Dermis blood vessel endothelial cell (primary cell): ENCODE measurements at places on chromosomes 16 and 17. TPM values are rescaled to one million over a fixed set of nuclear protein-coding genes. Genes with fewer than 3 reads are reported as not detected.

- peak; percentile 89 for DNase-seq
Measured at GRCh38 chr17:21280081-21280518, 4.4 kb upstream of the MAP2K3 start.

- peak; percentile 67 for DNase-seq
Measured at GRCh38 chr16:66618588-66619375, 14.3 kb downstream of the CMTM3 start.

- no peak for DNase-seq
Measured at GRCh38 chr16:88116121-88116520, 164.9 kb downstream of the BANP start.

GRCh38 chr17:78735832-78736525 lies 46.1 kb downstream of the CYTH1 start:
- DNase-seq: peak; percentile 58

DNA sequence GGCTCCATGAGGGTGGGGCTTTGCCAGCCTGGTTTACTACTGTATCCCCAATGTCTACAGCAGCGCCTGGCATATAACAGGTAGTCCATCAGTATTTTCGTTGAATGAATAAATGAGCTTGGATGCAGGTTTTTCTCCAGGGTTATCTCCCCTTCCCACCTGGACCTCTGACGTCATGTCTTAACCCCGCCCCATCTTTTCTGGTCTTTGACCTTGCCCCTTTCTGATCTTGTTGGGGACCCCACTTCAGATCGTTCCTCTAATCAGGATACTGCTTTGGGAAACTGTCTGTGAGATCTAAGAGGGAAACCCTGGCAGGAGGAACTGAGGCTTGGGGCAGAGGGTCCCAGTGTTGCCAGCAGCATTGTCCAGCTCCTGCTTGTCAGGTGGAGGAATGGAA lies 68.8 kb upstream of the GCSH start:
- DNase-seq: no peak

DNA sequence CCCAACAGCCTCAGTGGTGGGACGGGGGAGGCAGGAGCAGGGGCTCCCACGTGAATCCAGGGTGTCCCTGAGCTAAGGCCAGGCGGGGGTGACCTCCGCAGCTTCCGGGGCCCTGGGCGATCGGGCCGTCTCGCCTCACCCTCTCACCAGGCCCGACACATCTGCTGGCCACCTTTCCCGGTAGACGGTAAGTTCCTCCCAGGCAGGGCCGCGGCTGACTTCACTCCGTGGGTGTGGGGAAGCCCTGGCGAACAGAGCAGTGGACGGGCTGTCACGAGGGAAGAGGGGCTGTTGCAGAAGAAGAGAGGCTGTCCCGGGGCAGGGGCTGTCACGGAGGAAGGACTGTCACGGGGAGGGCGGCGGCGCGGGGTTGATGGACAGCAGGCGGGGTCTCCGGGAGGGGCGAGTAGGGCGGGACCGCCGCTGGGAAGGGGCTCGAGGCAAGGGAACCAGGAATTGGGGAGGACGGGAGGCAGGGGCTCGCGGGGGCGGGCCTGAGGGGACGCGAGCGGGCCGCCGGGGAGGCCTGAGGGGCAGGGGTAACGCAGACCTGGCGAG lies 498 bp downstream of the PKMYT1 start:
- DNase-seq: no peak

GRCh38 chr16:4097826-4098240 lies 18.4 kb downstream of the ADCY9 start:
- DNase-seq: peak; percentile 44

Gene KRTAP2-1
- not detected in 2 replicates for total RNA-seq

Gene TMEM204
- 97.4 and 107 TPM in 2 replicates for total RNA-seq
